DND-41 (cell line): ENCODE measurements at places on chromosomes 3 and 15.

DNA sequence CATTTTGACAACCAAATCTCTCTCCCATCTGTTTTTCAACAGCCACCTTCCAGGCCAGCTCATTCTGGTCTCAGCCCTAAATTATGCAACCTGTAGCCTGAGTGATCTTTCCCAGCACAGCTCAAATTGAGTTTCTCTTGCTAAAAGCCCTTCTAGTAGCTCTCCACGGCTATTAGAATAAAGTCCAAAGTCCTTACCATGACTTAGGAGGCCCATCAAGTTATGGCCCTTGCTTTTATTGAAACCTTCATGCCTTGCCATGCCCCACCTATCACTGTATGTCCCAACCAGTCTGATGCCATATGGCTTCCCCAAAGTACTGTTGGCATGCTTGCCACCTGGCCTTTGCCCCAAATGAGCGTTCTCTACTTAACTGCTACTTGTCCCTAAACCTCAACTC lies 303.5 kb upstream of the GADL1 start:
- no peak for DNase-seq

DNA sequence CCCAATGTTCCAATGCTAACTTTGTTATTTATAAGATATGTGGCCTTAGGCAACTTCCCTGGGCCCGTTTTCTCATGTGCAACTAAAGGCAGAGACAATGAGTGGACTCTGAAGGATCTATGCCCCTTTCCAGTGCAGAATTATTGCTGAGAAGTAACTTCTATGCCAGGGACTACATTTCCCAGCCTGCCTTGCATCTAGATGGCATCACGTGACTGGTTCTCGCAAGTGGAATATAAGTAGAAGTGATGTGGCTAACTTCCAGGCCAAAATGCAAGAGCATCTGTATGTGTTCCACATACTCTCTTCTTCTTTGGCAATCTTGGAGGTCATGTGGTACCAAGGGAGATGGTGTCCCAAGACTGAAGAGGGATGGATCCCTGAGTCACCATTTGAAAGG lies 674.4 kb downstream of the NTRK3 start:
- no peak for DNase-seq

DNA sequence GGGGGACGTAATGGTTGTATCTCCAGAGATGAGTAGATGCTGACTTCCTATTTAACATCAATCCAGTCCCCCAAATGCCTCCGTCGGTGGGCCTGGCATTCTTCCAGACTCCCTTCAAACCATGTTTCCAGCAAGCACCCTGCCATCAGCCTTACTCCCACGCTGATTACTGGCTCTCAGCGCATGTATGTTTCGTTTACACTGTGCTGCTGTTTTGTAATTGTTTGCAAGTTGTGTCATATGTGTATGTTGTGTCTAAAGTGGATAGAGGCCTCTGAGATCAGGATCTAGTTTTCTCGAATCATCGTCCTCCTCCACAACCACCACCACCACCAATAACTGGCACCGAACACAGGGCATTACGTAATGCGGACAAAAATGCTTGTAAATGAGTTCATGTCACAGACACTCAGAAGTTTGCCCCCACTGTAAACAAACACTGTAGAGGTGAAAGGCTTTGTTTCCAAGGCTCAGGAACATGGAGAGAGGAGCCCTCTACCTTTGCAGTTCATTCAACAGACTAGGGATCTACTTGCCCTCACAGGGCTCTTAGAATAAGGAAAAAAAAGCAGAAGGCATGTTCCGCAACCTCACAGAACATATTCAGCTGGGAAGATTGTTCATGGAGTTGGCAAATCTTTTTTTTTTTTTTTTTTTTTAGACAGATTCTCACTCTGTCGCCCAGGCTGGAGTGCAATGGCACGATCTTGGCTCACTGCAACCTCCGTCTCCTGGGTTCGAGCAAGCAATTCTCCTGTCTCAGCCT lies 46.1 kb upstream of the SEMA4B start:
- no peak for DNase-seq

DNA sequence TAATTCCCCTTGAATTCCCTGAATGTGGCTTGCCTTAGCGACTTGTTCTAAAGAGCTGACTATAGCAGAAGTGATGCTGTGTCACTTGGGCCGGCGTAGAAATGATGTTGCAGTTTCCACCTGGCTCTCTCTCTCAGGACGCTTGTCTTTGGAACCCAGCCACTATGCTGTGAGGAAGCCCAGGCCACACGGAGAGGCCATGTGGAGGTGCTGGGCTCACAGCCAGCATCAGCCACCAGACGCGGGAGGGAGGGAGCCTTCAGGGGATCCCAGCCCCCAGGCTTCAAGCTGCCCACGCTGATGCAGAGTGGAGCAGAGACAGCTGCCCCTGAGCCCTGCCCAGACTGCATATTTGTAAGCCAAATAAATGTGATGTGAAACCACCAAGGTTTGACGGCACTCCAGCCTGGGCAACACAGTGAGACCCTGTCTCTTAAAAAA lies 18.6 kb downstream of the RNU5B-1 start:
- DNase-seq = no peak

DNA sequence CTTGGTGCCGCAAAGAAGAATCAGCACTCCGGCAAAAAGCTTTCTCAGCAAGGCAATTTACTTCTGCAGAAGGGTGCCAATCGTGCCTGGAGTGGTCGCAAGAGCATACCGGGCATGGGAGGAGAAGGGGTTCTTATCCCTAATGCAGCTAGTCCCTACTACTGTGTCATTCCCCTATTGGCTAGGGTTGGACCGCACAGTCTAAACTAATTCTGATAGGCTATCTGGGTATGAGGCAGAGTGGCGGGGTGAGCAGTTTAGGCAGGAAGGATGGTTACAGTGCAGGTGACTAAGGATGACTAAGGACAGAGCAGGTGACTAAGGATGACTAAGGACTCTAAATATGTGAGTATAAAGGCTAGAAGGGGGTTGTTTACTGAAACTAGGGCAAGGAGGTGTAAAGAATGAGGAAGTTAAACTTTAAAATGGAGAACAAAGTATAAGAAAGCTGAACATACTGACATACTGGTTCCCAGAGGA lies 52.9 kb downstream of the PGBD4 start:
- no peak for DNase-seq

DNA sequence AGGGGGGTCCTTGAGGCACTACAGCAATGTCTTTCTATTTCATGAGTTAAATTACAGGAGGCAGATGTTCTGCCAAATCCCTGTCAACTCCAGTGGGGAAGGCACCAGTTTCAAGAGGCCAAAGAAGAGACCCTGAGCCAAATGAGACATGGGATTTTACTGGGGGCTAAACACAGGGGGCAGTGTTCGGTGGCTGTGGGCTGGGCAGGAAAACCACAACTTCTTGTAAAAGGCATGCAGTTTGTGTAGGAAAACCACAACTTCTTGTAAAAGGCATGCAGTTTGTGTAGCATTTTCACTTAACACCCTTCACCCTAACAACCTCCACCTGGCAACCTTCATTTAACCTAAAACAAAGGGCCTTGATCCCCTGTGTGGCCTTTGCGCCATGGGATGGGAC lies 61.0 kb downstream of the POLR2M start:
- no peak for DNase-seq

DNA sequence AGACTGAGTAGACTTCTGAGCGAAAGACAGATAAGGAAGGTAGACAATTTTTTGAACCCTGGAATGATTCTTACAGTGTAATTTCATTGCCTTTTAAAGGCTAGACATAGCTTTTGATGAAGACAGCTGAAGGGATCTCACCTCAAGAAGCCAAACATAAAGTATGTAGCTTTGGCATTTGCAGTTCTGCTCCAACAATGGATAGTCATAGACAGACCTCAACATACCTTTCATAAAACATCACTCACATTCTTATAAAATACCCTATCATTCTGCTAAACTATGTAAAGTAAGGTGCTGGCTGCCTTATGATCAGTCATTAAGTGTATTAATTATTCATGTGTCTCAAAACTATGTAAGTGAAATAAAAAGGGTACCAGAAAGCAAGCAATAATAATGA lies 70.0 kb downstream of the UBE3A start:
- no peak for DNase-seq

GRCh38 chr3:23659840-23660430 lies 145.8 kb upstream of the UBE2E1 start:
- DNase-seq = no peak

GRCh38 chr3:187223799-187224198 lies 26.5 kb downstream of the RTP1 start:
- DNase-seq = no peak

GRCh38 chr3:37620071-37620635 lies 241.5 kb upstream of the CTDSPL start:
- peak; percentile 6 for DNase-seq

DNA sequence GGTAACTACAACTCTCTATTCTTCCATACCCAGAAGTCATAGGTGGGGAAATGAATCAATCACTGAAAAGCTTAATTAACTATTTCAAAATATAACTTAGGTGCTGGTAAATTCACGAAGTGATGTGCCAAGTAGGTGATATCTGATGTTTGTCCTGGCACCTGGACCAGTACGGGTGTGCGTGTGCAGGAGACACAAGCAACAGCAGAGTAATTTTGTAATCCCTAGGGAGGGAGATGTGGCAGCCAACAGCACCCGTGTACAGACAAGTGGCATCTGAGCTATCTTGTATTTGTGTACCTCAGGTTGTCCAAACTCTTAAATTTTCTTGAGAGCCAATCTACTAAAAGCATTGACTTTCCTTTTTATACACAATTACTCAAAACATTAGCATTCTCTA lies 22.8 kb downstream of the USF3 start:
- DNase-seq = no peak

GRCh38 chr15:89496155-89497098 lies at the start of gene RHCG:
Gene RHCG, minus strand, starts transcription at chr15:89496583. Its CDS starts 39 bp downstream, at chr15:89496544.
- DNase-seq = no peak

GRCh38 chr15:55959744-55960447 lies 33.5 kb downstream of the NEDD4 start:
- DNase-seq = no peak

DNA sequence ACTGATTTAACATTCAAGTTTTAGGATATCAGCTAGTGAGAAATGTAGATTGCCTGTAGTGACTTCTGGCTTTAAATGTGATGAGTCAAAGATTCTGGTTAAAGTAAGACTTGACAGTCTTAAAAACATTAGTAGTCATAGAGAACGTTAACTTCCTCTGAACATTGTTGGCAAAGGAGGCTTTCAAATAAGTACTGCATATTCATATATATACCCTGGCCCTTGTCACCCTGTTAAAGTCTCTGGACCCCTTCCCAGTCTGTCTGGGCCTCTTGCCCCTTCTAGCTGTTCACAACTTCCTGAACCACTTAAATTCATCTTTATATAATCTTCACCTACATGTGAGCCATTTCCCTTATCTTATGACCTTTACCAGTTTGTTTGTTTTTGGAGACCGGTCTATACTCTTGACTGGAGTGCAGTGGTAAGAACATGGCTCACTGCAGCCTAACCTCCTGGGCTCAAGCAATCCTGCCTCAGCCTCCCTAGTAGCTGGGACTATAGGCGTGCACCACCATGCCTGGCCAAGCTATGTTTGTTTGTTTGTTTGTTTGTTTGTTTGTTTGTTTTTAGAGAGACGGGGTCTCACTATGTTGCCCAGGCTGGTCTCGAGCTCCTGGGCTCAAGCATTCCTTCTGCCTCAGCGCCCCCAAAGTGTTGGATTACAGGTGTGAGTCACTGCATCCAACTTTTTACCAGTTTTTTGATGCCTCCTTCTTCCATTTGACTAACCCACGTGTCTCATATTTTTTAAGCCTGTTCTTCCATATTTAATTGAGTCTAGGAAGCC lies 64.4 kb upstream of the CRTC3 start:
- DNase-seq = no peak

GRCh38 chr3:47578119-47578632 lies 489 bp downstream of the CSPG5 start:
- DNase-seq = no peak

DNA sequence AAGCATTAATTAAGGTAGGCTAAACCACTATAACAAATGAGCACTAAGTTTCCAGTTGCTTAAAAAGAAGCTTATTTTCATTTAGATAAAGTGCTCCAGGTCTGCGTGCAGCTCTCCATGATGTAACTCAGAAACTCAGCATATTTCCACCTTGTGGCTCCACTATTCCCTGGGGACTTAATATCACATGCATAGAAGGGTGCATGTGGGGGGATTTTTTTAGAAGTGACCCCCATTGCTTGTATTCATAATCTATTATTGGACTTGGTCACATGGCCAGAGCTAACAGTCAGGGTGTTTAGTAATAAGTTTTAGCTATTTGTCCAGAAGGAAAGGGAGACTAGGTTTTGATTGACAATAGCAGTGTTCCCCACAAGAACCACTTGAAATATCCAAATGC lies 86.8 kb downstream of the TMCO5A start:
- DNase-seq = no peak

DNA sequence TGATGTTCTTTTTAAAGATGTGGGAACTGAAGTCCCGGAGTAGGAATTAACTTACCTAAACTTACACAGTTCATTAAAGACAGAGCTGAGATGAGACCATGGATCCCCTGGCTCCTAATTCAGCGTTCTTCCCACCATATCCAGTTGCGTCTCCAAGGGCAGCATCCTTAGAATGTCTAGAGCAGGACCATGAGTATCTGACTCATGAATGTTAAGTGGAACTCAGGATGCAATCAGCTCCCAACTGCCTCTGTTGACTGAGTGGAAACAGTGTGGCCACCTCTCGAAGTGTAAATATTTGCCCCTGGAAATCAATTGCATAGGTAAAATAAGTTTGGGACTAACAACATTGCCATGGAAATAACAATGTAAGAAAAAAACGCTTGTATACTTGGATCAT lies 2.5 kb downstream of the SNTN start:
- no peak for DNase-seq

DNA sequence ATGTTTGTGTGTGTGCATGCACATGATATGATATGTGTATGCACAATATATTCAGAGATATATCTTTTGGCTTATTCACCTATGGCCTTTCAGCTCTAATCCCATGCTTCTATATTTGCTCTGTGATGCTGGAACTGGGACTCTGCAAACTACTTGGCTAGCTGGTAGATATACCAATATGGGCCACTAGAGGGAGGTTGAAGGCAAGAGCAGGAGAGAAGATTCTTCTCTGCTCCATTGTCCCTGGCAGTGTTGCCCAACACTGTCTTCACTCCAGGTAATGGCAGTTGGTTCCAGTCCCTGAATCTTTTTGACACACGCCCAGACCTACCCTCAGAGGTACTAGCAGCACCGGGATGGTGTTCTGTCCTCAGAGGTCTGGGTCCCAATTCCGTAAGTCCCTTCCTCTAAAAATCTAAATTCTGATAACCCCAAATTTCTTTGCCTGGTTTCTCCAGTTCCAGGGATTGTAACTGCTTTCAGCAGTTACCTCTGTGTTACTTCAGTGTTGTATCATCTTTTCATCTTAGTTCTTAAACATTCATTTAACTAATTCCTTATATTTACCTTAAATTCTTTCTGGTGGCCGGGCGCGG lies 44.7 kb downstream of the GTPBP8 start:
- peak; percentile 43 for DNase-seq

GRCh38 chr3:30476368-30477084 lies 129.9 kb upstream of the TGFBR2 start:
- no peak for DNase-seq

DNA sequence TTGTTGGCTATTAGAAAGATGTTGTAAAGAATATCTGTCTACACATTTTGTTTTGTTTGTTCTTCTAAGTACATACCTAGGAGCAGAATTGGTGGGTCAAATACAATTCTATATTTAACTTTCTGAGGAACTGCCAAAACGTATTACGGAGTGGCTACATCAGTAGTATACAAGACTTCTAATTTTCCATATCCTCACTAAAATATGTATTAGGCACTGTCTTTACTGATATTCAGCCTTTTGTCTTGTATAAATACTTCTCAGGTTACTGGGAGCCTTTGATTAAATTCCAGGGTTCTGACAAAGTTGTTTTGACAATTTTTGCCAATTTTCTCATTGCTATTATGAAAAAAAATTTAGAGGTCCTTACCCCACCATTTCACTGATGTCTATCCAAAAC lies 146.7 kb downstream of the NR2E3 start:
- DNase-seq = no peak

GRCh38 chr3:85342915-85343314 lies 384.1 kb downstream of the CADM2 start:
- no peak for DNase-seq
